ENCODE measurements at places on chromosomes 7 and 10.

DNA sequence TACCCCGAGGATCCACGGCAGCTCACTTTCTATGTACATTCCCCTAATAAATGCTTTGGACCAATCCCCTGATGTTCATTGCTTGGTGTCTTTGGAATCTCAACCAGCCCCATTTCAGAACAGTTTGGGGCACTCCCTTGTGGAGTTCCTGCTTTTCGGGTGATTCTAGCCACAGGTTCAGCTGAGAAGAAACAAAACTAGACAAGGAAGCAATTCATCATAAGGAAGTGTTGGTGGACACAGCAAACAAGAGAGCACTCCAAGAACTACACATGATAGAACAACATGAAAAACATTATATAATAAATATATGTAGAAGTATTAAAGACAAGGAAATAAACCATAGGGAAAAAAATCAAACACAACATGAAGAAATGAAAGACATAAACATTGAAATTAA, 6.0 kb upstream of the CCDC136 start:
- DNase-seq, result no peak

DNA sequence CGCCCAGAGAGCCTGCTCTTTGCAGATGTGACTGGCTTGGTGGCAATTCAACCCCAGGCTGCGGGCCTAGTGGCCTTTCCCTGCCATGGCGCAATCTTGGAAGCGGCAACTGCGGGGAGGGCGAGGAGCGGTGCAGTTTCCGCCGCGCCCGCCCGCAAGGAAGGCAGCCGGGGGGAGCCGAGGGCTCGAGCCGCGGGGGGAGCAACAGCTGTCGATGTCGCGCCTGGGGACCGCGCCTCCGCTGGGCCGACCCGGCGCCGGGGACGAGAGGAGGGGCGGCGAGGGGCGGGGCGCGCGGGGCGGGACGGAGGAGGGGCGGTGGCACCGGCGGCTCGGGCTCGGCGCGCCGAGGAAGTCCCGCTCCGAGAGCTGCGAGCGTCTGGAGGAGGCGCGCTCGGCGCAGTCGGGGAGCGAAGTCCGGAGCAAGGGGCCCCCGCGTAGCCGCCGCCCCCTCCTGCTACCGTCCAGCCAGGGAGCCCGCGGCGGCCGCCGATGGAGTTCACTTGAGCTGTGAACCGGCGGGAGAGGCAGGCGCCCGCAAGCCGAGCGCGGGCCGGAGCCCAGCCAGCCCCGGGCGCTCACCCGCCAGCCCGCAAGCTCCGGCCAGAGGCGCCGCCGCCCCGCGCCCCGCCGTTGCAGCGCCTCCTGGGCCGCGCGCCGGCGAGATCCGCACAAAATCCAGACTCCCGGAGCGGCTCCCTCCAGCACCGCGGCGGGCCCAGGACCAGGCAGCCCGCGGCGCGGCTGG, 438.1 kb upstream of the GALNT17 start:
- peak; percentile 18 for DNase-seq

DNA sequence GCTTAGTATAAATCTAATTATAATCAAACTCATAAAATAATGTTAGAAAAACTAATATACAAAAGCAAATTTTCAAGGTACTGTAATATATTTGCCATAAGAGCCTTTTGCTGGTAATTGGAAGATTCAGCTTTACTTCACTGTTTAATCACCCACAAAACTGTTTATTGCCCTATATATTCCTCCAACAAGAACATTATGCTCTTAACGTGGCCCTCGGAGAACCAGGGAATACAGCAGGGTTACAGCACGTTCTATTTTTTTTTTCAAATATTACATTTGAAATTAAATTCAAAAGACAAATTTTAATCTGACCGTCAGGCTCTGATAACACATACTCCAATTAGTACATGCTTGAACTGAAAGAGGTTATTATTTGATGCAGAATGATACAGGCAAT, 336.3 kb upstream of the LRRN3 start:
- DNase-seq, result no peak

- no peak for DNase-seq
Measured at GRCh38 chr10:122290334-122290733, 19.2 kb downstream of the BTBD16 start.

- peak; percentile 38 for DNase-seq
Measured at GRCh38 chr7:128347647-128348097, 4.0 kb upstream of the RBM28 start.

- DNase-seq, result no peak
Measured at GRCh38 chr7:116399819-116400218, 99.7 kb upstream of the CAV2 start.

GRCh38 chr10:31937371-31937770, 8.7 kb upstream of the ARHGAP12 start:
- DNase-seq, result no peak

- no peak for DNase-seq
Measured at GRCh38 chr7:92343714-92344113, 97.9 kb downstream of the ANKIB1 start.

- DNase-seq, result no peak
Measured at GRCh38 chr10:129891806-129892205, 72.3 kb downstream of the EBF3 start.

- DNase-seq, result no peak
Measured at GRCh38 chr7:10211016-10211415, 762.7 kb upstream of the PHF14 start.

GRCh38 chr10:7320072-7320471, 90.8 kb downstream of the SFMBT2 start:
- no peak for DNase-seq

- DNase-seq, result no peak
Measured at GRCh38 chr7:57400531-57401155, 49.3 kb upstream of the ZNF716 start.

GRCh38 chr7:36217961-36218284, 64.9 kb downstream of the EEPD1 start:
- no peak for DNase-seq

- DNase-seq, result no peak
Measured at GRCh38 chr10:59753267-59753666, at the start of gene MRLN. Gene MRLN (minus strand): TSS chr10:59753455.

DNA sequence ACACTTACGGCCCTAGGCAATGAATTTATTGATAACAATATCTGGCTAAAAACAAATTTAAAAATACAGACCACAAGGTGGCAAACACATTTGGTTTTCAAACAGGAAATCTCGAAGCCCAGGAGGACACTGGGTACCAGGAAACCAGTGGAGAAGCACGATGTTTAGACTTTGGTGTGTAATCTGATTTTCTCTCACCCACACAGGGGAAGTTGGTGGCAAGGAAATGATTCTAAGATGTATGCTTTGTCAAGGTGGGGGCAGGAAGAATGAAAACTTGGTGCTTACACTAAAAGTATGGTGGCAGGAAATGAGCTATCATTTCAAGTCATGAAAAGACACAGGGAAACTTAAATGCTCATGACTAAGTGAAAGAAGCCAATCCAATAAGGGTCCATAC, 113.2 kb upstream of the ANKRD1 start:
- no peak for DNase-seq

GRCh38 chr7:143415742-143416397, 7.2 kb upstream of the EPHA1 start:
- no peak for DNase-seq

GRCh38 chr10:13959443-13960359, 371.0 kb downstream of the FRMD4A start:
- DNase-seq, result no peak

DNA sequence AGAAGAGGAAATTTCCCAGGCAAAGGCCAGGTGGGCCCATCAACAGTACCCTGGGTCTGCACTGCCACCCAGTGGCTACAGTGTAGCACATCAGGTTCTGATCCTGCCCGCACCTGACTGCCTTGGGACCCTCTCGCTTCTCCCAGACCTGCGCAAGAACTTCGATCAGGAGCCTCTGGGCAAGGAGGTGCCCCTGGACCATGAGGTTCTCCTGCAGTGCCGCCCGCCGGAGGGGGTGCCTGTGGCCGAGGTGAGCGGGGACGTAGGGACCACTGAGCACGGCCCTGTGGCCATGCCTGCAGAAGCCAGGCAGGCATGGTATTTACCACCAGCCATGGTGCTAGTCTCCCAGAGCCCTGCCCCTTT, 33.9 kb upstream of the SLC29A3 start:
- DNase-seq, result no peak

All from stimulated activated CD4-positive, alpha-beta T cell treated with anti-CD3 and anti-CD28 coated beads, Interleukin-1b, Interleukin-23, amount 100 ng/mL, for 24 hours (primary cell).